ENCODE measurements at places on chromosomes 11 and 22.

- DNase-seq, result no peak
Observed at GRCh38 chr11:131190446-131190845, 180.0 kb upstream of the NTM start.

DNA sequence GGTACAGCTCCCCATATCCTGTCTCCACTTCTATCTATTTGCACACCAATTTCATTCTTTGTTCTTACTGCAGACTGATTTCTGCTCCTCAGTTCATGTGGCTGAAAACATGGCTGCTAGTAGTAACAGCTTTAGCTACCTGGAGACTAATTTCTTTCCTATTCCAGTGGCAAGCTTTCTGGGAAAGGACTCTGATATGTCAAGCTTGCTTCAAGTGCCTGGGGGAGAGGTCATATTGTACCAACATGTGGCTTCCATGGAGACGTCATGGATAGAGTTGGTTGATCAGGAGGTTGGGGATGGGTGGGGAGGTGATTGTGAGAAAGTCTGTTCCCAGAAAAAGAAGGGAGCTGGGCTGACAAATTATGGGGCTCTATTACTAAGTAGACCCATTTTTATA, 44.9 kb downstream of the ADM start:
- DNase-seq, result peak; percentile 18

DNA sequence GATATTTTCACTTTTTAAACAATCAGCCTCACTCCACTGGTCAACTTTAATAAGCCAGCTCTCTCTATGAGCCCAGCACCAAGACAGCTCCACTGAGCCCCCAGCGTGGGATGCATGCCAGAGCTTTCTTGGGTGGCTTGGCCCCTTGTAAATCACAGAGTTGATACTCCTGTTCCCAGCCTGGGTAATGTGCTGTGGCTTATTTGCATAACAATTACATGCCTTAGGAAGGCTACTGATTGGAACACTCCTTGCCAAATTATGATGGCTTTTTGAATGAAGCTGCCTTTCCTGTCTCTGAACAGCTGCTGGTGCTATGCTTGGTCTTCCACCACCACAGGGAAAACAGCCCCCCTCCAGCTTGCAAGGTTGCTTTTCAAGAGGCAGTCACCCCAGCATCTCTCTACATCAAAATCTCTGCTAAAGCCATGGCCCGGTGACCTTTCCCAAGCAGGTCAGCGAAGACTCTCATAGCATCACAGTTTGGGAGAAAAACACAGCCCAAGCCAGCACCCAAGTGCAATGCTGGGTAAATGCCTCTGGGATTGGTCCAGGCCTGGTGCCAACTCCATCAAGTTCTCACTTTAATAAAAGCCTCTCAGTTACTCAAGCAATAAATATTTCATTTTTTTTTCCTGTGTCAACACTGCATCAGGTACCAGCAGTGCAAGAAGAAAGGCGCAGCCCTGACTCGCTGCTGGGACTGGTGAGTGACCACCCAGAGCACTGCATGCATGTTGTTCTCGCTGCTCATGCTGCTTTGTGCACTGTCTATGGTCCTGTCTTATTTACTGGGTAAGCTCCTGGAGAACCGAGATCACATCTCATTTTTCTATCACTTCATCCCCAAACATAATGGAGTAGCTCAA, 549.3 kb downstream of the OPCML start:
- DNase-seq, result no peak

GRCh38 chr11:95154514-95154913, 64.9 kb downstream of the ENDOD1 start:
- DNase-seq, result peak; percentile 63

DNA sequence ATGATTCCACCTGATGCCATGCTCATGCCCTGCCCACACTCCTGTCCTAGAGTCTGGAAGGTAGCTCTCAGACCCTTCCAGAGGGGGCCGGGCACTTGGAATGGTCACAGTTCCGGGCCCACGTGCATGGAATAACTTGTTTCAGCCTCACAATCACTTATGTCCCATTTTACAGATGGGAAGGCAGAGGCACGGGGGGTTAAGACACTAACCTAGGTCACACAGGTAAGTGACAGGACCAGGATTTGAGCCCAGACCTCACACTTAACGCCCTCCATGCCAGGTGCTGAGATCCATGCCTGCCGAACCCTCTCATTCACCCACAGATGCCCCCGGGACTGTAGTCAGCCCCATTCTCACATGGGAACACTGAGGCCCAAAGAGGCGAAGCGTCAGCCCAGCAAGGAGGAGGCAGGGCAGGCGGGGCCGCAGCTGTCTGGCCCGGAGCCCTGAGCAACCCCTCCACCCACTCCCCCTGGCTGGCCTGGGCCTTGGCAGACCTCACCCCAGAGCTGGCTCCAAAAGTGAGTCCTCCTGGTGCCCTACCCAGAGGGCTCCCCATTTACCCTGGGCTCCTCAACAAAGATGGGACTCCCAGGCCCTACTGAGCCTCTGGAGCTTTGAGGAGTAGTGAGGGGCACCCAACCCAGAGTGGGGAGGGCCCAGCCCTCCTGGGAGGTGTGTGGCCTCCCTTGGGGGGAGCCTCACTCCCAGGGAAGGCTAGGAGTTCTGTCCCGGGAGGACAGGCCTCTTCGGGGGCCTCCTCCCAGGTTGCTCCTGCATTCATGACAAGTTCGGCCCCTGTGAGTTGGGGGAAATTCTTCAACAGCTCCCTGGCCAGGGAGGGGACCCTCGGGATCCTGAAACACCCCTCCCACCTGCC, 2.4 kb upstream of the ALDH3B1 start:
- no peak for DNase-seq

DNA sequence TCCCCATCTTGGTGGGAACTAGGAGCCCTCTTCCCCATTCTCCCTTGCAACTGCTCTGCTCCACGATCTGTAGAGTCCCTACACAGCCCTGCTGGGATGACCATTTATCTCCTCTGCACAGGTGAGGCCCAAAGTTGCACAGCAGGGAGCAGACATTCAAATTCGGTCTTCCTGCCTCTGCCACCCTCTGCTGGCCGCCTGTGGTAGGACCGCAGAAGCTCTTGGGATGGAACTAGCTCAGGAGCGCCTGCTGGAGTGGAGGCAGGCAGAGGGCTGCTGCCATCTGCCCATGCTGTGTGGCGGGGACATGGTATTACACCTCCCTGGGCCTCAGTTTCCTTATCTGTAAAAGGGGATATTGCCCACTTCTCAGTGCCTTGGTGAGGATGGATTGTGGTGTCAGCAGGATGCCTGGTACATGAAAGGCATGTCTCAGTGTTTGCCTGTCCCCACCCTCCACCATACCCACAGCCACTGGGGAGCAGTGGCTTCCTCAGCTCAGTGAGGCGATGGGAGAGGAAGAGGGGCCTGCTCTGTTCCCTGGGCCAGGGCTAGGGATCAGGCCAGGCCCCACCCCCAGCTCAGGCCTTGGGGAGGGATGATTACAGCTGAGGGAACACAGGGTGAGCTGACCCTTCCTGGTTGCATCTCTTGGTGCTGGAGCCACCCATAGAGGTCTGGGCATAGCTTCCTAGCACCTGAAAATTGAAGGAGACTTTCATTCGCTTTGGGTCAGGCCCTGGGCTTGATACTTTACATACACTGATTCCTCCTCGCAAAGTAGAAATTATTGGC, 11.3 kb upstream of the OMP start:
- DNase-seq, result peak; percentile 77

DNA sequence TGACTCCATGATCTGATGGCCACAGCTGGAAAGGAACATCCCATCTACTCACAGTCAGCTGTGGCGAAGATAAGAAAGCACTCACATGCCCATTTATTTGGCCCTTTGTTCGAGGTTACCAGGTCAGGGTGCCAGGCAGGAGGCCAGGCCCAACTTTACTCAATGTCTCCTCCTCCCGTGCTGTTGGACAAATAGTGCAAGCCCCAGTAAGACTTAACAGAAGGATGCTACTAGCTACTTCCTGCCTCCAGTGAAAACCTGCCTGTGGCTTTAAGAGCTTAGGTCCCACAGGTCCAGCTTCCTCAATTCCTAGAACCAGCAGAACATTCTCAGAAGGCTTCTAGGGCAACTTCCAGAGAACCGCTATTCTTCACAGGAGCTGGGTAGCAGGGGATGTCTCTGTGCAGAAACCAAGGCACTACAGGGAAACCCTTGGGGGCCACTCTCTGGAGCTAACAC, 12.9 kb upstream of the CRY2 start:
- no peak for DNase-seq

DNA sequence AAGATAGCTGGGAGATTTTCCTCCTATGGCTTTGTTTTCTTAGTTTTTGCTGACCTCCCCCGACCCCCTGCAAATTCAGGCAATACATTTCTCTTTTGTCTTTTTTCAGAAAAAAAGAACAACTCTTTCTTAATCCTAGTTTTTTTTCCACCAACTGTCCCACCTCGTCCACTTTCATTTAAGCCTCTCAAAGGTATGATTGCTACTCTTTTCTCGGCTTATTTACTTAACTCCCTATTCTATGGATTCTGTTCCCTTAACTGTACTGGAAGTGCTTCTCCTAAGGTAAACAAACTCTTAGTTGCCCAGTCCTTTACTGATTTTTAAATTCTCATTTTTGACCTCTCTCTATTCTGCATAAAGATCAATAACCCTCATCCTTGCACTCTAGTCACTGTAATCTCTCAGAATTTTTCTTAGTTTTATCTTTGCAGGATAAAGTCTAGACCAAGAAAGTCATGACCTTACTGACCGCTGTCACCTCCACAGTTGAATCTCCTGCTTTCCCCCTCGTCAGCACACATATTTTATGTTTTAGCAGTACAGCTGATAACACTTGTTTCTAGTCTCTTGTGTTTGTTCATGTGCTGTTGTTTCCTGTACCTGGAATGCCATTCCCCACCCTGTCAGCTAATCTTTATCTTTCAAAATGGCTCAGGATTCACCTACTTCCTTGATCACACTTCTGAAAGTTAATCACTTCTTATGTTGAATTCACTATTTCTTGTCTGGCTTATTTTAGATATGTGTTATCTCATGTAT, 14.9 kb downstream of the TBCEL start:
- DNase-seq, result no peak

DNA sequence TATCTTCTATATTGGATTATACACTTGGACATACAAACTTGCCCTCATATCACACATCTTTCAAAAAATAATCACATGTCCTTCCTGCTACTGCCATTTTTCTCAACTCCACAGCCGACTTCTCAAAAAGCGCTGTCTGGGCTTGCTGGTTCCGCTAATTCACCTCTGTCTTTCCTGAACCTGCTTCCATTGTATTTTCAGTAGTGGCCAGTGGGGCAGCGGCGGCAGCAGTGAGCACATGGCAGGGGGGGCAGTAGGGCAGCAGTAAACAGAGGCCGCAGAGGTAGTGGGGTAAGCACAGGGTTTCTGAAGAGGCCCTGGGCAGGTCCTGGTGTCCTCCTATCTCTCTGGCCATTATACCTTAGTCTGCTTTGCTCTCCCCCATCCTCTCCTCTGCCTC, 126.3 kb downstream of the RRAS2 start:
- DNase-seq, result no peak

- DNase-seq, result no peak
Observed at GRCh38 chr11:20112291-20113148, 47.8 kb downstream of the DBX1 start.

DNA sequence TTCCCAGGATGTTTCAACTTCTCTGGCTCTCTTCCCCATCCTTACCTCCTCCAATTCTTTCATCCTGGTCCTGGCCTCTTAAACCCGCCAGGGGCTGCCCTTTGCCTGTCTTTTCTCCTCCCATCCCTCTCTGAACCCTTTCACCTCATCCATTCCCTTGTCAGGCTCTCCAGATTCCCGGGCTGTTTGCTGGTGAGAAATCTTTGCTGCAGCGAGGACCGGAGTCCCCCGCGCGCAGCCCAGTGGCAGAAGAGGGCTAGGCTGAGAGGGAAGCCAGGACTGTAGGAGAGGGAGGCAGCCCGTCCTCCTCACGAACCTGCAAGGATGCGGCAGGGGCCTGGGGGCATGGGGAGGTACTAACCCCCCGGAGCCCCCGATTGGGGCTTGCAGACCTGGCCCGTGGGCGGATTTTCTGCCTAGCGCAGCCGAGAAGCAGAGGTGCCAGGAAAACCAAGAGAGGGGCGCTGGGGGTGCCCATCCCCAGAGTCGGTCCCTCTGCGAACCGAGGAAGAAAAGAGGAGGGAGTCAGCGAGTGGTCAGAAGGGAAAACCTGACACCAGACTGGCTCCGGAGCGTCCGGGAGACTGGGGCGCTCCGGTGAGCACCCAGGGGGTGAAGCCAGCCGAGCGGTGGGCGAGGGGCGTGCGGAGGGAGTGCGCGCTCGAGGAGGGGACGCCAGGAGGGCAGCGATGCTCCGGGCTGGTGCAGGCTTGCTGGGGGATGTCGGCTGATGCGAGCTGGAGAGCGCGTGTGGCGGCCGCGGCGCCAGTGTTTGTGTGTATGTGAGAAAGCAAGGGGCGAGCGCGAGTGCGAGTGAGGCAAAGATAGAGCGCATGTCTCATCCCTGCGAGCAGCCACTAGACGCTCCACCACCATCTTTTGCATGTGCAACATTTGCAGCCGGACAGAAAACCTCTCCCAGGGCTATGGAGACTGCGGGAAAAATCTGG, at the start of gene GRIA4:
TSS of gene GRIA4 (plus strand) at position 242 of the 950 bp plus-strand sequence. CDS start 925 bp downstream, outside the sequence.
- peak; percentile 62 for DNase-seq

- peak; percentile 73 for DNase-seq
Observed at GRCh38 chr22:19431649-19432132, at the start of gene HIRA. TSS of gene HIRA (minus strand) at chr22:19431733. CDS start at chr22:19431476, 257 bp downstream.

- DNase-seq, result no peak
Observed at GRCh38 chr11:13701506-13701905, 33.0 kb downstream of the FAR1 start.

- DNase-seq, result no peak
Observed at GRCh38 chr11:77055913-77056312, 10.9 kb upstream of the CAPN5 start.

GRCh38 chr11:64071849-64072248, 36.1 kb downstream of the FLRT1 start:
- DNase-seq, result peak; percentile 44

DNA sequence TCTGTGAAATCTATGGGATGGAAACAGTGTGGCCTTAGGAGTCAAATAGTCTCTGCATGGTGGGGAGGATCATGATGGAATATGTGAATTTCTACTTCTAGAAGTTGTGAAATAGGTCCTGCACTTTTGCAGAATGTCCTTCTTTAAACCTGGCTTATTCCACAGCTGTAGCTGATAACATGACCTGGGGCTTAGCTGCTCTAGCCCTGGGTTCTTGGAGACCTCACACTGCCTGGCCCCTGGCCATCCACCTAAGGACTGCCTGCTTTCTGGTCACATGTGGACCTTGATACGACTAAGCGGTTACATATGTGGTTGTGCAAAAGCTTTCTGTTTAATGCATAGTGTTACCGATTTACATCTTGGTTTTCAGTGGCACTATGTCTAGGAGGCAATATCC, 88.2 kb downstream of the SWAP70 start:
- no peak for DNase-seq

- DNase-seq, result no peak
Observed at GRCh38 chr11:117823294-117823945, 1.1 kb downstream of the FXYD2 start.

DNA sequence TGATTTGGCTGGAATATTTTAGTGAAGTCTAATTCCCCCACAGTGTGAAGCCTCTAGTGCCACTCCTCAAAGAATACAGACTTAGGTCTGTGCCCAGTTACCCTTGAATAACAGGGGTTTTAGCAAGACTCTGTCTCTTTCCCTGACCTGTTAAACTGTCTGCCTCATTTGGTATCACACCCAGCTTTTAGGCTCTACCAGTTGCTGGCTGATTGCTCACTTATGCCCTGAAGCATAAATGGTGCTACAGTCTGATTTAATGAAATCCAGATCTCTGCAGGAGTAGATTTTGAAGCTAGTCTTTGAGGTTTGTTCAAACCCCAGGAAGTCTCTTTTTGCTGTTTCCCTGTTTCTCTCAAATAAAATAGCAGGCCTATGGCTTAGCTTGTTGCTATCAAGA, 45.2 kb upstream of the LIPT2 start:
- DNase-seq, result no peak

GRCh38 chr11:8384199-8384821, 120.6 kb upstream of the LMO1 start:
- DNase-seq, result no peak
